ENCODE measurements at places on chromosomes 12 and 14.

- DNase-seq: no peak
Measured at GRCh38 chr14:90509403-90509802, 112.6 kb downstream of the CALM1 start.

DNA sequence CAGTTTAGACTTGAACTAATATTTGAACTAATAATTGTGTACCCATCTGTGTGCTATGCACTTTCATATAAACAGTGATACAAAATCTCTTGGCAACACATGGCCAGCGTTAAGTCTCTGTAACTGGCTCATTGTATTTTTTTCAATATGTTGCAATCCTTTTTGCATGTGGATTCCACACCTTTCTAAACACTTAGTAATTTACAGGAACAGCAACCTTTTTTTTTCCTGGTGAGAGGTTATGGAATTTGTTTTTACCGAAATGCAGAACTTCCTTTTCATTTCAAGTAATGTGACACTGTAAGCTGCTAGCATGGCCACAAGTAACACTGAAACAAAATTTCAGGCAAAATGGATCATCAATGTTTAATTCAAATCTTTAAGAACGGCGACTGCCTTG lies 45.4 kb upstream of the EPS8 start:
- no peak for DNase-seq

DNA sequence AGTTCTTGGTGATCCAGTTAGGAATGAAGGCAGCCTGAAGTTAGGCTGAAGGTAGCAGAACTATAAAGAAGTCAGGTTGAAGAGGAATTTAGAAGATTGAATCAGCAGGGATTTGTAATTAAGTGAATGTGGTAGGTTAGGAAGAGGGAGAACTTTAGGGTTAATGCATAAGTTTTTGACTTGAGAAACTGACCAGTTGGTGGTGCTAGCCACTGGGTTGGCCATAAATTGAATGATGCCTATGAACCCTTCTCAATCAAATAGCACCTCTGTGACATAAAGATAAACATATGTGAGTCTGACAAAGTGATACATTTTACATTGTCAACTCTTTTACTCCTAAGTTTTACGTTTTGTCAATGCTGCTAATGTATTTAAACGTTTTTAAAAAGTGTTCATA lies 290.6 kb upstream of the NAV3 start:
- no peak for DNase-seq

DNA sequence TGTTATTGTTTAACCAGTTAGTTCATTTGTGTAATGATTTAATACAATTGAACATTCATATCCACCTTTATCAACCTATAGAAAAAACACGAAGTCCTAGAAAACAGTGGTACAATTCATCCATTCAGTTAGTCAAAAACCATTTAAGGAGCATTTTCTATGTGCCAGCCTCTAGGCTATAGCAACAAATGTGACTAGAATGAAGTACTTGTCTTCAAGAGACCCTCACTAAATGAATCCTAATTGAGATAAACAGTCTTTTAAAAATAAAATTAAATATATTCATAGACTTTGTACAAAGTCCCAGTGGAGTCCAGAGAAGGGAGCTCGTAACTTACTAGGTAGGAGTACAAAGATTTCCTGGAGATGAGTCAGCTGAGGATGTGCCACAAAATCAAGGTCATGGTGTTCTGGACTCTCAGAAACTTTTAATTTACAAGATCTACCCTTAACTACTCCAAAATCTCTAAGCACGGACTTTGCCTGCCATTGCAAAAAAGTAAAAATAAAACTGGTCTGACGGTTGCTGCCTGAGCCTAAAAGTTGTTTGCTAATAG lies 430.7 kb upstream of the DCN start:
- DNase-seq: no peak

- DNase-seq: no peak
Measured at GRCh38 chr12:58463051-58463450, 457.3 kb downstream of the LRIG3 start.

All from CD4-positive, alpha-beta T cell treated with Interleukin-2 at 100 ng/mL for 4 hours (primary cell).